Breast epithelium (tissue), 4 donors: ENCODE measurements at places on chromosomes 6 and 20.

DNA sequence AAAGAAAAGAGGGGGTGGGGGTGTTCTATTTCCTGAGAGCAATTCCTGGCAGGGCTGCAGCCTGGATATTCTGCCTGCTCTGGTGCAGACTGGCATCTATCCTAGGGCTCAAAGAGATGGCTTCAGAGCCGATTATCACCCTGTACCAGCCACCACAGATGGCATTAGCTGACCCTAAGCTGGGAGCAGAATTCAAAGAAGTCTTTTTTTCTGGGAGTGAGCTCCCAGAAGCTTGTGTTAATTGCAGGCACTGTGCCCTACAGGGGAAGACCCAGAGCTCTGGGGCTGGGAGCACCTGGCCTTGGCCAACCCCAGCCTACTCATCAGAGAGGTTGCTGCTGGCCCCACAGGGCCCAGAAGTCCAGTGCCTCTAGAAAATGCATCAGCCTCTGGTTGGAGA, 85.9 kb downstream of the PXDC1 start:
- no peak for DNase-seq

GRCh38 chr6:55530931-55531330, 48.1 kb downstream of the HMGCLL1 start:
- no peak for DNase-seq

- DNase-seq = no peak
These were observed 229.7 kb upstream of the PMEPA1 start for GRCh38 chr20:57939499-57939898.

DNA sequence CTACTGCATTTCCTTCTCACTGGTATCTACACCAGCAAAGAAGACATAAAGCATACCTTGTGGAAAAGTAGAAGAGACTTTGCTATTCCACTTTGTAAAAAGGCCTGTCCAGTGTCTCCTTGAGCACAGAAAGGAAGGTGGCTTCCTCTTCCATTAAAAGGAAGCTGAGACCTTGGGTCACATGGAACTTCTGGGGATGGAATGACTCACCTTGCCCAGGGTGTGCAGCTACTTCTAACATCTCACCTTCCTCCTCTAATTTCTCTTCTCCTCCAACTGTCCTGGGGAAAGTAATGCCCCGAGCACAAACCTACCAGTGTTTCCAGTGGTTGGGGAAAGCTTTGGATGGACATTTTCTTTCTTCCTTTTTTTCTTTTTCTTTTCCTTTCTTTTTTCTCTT, 848.8 kb upstream of the MAP3K7 start:
- DNase-seq = no peak

DNA sequence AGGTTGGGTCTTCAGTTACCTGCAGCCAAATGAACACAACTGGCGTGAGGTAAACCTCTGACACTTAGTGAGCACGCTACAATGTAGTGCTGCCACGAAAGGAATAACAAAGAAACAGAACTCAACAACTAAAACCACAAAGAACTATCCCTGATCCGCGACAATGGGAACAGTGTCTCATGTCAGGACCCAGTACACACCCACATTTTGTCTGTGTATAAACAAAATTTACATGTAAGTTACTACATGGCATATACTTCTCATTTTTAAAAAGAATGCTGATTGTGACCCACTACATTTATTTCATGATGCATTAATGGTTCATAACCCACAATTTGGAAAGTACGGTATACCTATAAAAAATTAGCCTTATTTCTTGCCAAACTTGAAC, 14.1 kb downstream of the FKBP1A start:
- DNase-seq = no peak

- DNase-seq = no peak
These were observed 274.9 kb downstream of the UTRN start for GRCh38 chr6:144559865-144560593.

- no peak for DNase-seq
These were observed 2.7 kb upstream of the MEI4 start for GRCh38 chr6:77650098-77650663.

- DNase-seq = no peak
These were observed 217.5 kb downstream of the TMEM200A start for GRCh38 chr6:130583268-130583667.

DNA sequence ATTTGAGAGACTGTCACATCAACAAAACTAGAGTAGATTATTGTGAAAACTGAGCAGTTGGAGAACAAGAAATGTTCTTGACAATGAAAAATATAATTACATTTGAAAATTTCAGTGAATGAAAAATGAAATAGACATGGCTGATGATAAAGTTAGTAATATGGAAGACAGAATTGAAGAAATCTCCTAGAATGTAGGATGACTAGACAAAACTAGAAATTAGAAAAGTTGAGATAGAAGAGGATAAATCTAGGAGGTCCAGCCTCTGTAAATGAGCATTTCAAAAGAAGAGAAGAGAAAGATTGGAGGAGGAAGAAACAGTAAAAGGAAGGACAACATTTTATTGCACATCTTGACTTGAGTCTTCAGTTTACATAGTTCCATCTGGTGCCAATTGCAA, 178.7 kb downstream of the NFATC2 start:
- no peak for DNase-seq

DNA sequence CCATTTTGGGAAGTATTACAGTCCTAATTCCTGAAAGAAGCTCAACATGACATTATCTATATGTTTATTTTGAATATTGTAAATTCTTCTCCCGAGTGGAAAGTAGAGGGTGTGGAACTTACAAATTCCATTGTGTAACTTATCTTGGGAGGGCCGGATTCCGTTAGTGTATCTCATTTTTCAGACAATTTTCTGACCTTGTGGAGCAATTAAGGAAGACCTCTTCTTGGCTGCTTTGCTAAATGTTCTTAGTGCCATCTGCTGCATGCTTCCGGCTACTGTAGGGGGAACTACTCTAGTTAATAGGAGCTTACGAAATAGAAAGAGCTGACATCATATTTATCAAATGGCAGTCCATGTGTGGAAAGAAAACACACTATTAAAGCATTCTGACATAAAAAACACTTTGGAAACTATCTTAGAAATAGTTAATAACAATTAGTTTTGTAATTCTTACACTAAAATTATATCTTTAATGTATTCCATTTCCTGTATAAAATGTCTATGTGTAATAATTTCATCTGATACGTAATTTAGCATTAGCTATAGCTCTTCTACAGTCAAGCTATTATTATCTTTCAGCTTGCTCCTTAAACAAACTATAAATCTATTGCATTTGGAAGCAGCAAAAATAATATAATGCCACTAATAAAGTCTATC, 41.5 kb upstream of the KCNQ5 start:
- no peak for DNase-seq

GRCh38 chr20:18527836-18528235, 20.1 kb downstream of the SEC23B start:
- DNase-seq = no peak

GRCh38 chr6:51474022-51474975, 613.1 kb downstream of the PKHD1 start:
- no peak for DNase-seq
